ENCODE measurements at places on chromosomes 1 and 21.
A peak's percentile ranks its signal among the peaks of the same experiment; 100 is the strongest.

DNA sequence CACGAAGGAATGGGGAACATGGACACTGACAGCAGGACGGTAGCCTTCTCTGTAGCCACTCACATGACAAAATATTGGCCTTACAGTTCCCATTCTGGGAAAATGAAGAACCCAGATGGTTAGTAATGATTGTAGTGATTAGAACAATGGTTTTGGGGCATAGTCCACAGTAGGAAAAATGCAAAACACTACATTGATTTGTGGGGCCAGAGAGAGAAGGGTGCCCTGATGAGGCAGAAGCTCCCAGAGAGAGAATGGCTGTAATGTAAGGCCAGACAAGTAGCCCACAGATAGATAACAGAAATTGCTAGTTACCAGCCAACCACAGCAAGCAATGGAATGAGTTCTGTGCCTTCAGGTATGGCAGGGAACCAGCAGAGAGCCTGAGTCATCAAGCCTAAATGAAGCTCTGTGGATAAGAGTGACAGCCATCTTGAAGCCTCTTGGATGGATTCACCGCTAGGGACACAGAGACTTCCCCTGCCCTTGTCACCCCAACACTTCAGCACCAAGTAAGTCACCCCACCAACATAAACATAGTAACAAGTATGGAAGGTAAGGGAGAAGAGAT is 206.1 kb downstream of the BACH1 start:
- DNase-seq = no peak

DNA sequence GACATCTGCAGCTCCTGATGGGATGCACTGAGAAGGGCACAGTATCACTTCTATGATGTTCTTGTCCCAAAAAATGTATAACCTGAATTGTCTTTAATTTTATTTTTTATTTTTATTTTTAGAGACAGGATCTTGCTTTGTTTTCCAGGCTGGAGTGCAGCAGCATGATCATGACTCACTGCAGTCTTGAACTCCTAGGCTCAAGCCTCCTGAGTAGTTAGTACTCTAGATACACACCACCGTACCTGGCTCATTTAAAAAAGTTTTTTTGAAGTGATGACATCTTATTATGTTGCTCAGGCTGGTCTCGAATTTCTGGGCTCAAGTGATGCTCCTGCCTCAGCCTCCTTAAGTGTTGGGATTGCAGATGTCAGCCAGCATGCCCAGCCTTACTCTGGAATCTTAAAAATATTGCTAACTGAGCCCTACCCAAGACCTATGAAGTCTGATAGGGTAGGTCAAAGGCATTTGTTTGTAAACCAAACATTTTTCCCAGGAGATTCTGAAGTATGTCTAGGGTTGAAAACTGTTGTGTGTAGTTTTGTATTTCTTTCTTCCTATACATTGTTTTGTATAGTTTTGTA is 68.9 kb downstream of the ATF6 start:
- no peak for DNase-seq

DNA sequence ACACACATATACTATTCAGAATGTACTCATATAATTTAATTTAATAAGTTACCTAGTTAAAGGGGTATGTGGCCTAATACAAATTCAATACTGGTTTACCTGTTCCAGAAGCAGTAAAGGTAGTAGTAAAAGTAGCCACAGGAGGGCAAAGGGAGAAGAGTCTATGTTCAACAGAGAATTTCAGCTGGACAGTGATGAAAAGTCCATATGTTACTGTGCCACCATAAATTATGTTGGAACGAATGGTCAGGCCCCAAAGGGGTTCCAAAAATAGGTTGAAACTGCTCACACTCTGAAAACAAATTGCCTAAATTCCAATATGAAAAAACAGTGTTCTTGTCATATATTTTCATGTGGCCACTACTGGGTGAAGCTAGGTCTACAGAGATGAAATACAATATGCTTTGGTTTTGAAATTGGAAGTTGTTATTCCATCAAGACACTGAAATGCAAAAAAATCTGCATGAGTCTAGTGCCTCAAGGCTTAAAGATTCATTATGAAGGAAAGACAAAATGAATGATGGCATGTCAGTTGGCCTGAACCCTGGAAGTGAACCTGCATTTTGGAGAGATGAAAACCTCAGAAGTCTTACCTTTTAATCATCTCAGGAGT is 78.4 kb downstream of the GPATCH2 start:
- no peak for DNase-seq

GRCh38 chr1:92277105-92277723 is 21.6 kb downstream of the GLMN start:
- DNase-seq = no peak

DNA sequence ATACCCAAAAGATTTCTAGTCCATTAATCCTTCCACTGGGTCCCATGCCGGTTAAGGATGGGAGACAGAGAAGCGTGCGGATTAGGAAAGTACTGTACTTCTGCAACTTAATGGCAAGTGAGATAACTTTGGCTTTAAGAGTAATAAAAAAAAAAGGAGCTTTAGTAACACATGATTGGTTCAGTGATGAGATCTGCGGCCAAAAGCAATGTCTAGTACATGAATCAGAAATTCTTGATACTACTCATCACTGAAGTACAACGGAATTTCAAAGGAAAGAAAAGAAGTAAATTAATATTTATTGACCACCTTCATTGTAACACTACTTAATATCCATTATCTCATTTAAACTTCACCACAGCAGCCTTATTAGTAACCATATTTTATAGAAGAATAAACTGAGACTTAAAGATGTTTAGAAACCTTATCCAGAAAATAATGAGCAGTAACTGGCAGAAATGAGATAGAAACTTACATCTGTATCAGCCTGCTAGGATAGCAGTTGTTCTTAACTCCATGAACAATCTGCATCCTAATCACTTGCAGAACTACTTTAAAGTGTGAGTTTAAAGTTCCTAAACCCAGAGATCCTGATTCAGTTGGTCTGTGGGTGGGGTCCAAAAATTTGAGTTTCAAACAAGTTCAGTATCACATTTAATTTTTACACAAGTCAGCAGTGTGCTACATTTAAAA is 14.1 kb upstream of the NUF2 start:
- no peak for DNase-seq

DNA sequence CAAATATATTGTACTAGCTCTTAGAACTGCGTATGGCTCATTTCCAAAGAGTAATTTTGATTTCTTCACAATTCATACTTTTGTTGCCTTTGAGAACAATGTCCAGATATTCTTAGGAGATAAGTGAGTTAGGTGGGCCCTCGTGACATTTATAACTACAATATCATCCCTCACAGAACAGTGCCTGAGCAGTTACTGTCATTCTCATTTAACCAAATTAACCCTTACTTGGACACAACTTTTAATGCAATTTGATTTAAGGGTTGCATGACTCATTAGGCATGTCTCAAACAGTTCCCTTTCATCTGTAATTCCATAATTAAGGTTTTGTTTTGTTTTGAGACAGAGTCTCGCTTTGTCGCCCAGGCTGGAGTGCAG is 68.1 kb upstream of the DNAH14 start:
- no peak for DNase-seq

DNA sequence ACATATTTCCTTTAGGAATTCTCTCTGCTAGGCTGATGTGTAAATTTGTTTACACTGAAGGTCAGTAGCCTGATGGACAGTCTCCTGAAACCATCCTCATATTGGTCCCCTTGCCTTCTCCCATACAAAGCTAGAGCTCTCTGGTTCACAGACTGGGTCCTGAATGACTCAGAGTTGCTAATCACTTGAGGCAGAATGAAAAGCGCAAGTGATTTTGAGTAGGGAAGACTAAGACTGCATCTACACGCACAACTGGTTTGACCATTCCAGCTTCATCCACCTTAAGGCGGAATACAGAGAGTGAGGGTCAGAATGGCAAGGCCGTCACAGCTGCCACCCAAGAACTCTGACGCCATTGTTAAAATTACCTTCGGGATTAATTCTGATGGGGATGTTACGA is 70.2 kb upstream of the KIF26B start:
- no peak for DNase-seq

DNA sequence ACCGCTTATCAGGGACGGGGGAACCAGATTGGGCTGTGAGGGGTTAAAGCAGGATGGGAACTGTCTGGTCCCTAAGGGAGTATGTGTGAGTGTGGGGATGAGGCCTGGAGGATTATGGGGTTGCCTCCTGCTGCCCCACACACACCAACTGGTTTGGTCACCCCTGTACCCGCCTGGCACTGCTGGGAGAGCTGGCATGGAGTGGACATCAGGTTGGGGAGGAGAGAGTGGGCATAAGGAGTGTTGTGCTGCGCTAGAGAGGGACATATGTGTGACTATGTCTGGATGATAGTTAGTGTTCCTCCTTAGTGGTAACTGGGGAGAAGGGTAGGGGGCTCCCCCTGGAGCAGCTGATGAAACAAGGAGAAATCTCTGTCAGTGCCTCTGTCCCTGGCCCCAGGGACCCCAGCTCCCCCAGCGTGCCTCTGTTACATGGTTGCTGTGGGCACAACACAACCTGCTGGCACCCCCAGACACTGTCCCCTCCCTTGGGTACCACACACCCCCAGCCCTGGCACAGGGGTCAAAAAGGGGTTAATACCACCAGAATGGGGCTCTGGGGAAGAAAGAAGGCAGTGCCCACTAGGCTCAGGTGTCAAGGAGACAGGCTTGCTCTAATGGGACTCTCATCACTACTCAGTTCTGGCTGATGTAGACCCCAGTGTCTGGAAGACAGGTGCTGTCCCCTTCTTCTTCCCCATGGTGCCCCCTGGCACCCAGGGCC is 1.9 kb downstream of the ZBTB7B start:
- DNase-seq = peak; percentile 55

DNA sequence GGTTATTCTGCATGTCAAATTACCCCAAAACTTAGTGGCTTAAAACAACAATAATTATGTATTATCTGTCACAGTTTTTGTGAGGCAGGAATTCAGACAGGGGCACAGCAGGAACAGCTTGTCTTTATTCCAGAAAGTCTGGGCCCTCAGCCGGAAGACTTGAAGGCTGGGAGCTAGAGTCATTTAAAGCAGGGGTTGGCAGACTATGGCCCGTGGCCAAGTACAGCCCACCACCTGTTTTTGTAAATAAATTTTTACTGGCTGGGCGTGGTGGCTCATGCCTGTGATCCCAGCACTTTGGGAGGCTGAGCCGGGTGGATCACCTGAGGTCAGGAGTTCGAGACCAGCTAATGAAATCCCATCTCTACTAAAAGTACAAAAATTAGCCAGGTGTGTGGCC is 39.6 kb upstream of the KDM4A start:
- DNase-seq = no peak

GRCh38 chr1:46613661-46614603 is 2.7 kb downstream of the MOB3C start:
- DNase-seq = peak; percentile 92

GRCh38 chr1:67748630-67749029 is 63.6 kb downstream of the GADD45A start:
- DNase-seq = no peak

GRCh38 chr1:94316183-94316582 is 78.8 kb upstream of the ARHGAP29 start:
- no peak for DNase-seq

- DNase-seq = no peak
These were observed 165.3 kb downstream of the SDCCAG8 start for GRCh38 chr1:243420946-243421685.

DNA sequence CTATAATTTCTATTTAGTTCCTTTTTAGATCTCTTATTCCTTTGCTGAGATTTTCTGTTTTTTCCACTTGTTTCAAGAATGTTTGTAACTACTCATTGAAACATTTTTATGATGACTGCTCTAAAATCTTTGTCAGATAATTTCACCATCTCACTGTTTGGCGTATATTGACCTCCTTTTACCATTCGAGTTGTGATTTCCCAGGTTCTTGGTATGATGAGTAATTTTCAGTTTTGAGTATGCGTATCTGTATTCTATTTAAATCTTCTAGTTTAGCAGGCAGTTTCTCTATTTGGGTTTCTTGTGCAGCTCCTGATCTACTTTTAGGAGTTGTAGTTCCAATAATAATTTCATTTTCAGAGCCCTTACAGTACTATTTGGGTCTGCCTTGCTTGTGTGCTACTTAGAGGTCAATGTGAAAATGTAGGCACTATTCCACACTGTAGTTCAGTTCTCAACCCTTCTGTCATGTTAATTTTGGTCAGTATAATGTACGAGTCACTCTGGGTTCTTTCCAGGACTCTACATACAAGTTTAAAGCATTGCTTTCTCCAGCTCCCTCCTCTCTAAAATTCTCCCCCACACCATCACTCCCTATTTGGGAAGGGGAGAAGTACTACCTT is 115.5 kb downstream of the ACBD6 start:
- no peak for DNase-seq

DNA sequence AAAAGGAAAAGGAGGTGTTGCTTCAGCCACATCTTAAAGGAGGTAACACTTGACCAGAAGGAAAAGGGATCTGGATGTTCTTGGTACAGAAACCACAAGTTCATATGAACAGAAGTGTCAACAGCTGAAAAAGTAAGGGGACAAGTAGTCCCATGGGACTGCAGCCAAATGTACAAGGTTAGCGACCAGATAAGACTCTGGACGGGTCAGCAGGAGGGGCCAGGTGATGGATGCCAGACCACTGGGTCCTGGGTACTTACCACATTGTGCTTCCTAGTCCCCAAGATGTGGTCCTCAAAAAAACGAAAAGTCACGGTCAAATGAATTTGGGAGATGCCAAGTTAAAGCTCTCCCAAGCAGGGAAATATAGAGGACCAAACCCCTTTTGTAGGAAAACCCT is 16.6 kb upstream of the BMP8A start:
- DNase-seq = no peak

- no peak for DNase-seq
These were observed 54.3 kb downstream of the ABL2 start for GRCh38 chr1:179175011-179175841.

DNA sequence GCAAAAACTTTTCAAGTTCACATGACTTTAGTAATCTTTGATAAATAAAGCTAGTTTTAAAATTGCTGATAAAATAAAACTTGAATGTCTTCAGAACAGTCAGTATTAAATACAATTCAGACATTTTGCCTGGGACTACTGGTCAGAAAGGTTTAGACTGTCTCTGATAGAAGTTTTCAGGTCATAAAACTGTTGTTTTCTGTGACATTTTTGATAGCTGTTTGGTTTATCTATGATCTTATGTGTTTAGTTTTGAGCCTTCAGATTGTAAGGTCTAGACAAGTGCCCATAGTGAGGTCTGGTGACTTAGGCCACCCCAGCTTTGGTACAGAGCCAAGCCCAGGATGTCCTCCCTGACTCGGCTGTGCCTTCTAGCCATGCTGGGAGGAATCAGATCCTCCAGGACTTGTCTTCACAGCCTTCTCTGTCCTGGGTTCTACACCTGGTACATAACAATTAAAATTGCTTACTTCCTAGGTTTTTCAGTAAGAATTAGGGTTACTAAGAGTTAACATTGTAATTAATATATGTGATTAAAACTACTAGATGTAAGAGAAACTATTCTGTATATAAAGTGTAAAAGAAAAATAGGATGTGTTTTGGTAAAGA is 15.1 kb upstream of the DNAH14 start:
- DNase-seq = no peak

- no peak for DNase-seq
These were observed 110.4 kb upstream of the C1orf21 start for GRCh38 chr1:184276416-184276815.

GRCh38 chr1:214331827-214332423 is 51.0 kb downstream of the SMYD2 start:
- peak; percentile 86 for DNase-seq

- DNase-seq = no peak
These were observed 14.9 kb upstream of the HMGCS2 start for GRCh38 chr1:119783354-119784185.
